Stimulated activated CD8-positive, alpha-beta memory T cell treated with anti-CD3 and anti-CD28 coated beads, Interleukin-7, amount 100 ng/mL, for 1 hour (primary cell): ENCODE measurements at places on chromosomes 2 and 18.

DNA sequence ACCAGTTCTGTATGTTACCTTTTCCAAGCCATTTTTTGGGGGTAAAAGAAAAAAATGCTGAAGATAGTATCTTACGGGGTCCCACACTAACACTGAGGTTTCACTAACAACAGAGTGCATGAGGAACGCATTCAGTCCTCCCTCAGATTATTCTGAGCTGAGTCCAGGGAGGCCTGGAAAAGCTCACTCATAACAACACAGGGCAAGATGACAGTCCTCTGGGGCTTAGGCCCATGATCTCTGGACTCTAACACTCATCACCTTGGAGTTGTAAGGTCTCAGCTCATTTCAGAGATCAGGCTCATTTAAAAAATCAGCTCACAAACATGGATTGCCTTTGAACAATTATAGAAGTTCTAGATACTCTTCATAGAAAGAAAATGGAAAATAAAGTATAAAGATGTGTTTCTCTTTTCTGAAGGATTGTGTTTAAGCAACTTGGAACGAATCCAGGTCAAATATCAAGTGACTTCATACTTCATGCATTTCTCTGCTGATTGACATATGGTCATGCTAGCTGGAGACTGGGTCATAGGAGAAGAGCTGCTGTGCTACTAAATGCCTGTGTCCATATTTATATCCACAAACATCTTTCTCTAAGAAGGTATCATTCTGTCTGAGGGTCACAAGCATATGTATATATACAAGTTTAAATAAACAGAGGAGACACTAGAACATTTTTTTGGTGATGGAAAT, 265.8 kb downstream of the ALK start:
- DNase-seq, result no peak

- no peak for DNase-seq
Measured at GRCh38 chr2:32565902-32566301, 61.9 kb upstream of the TTC27 start.

DNA sequence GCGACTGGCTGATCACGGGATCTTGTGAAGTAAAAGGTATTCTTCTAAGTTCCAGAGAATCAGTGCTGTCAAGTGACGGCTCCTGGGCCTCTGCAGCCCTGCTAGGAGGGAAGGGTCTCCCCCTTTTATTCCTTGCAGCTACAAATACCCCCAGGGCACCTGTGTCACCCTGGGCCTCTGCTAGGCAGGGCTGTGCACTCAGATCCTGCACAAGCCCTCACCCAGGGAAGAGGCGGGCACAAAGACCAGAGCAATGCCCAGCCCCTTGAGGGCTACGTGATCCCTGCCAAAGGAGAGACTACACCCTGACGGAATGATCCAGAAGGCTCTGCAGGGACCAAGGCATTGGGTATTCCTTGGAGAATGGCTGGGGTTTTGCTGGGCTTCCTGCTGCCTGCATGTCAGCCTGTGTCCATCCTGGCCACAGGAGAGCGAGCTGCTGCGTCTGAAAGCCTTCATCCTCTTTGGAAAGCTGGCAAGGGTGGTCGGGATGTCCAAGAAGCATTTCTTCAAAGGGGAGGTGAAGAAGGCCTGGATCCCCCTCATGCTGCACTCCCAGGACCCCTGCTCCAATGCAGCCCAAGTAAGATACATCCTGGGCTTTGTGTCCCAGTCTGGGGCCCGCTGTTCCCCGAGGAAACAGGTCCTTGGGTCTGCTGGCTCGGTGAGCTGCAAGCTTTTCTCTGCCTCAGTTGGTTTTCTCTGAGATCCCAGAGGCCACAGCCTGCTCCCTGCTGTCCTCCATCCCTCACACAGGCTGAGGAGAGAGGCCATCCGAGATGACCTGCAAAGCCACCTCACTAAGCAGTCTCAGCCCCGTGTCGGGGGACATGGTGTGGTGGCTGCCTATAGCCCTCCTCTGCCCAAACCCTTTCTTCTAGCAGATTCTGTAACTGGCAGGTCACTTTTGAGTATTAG, 24.9 kb downstream of the HJURP start:
- no peak for DNase-seq

DNA sequence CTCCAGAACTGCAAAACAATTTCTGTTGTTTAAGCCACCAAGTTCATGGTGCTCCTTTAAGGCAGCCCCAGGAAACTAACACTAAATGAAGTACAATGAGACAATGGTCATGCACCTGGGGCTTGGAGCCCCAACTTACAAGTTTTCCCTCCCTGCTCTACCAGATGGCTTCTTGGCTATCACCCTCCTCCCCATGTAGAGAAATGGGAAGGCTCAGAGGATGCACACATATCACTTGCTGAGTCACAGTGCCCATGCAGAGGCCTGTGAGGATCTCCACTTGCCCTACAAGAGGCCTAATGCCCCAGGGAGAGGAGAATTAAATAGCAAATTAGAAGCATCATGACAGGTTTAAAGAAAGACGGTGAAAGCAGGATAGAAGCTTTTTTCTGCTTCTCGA, 270.9 kb downstream of the TTC32 start:
- DNase-seq, result no peak

- no peak for DNase-seq
Measured at GRCh38 chr2:162782138-162782537, 56.4 kb downstream of the KCNH7 start.

GRCh38 chr2:77025714-77026113, 496.5 kb downstream of the LRRTM4 start:
- no peak for DNase-seq
